GM18507 (cell line): ENCODE measurements at places on chromosomes 16 and 17.

DNA sequence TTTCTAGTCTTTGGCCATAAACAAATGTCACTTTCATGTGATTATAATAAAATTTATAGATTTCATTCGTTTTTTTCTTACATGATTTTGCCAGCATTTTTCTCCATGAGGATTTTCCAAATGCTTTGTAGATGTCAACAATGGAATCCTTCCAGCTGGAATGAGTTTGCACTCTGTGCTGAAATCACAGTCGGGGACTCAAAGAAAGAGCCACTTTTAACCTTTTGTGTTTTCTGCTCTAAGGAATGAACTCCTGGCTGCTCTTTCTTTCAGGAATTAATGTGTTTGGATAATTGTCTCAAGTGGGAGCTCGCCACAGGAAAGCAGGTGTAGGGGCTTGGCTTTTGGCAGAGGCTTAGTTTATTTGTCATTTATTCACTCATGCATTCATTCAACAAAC, 372.3 kb upstream of the SALL1 start:
- DNase-seq = no peak

DNA sequence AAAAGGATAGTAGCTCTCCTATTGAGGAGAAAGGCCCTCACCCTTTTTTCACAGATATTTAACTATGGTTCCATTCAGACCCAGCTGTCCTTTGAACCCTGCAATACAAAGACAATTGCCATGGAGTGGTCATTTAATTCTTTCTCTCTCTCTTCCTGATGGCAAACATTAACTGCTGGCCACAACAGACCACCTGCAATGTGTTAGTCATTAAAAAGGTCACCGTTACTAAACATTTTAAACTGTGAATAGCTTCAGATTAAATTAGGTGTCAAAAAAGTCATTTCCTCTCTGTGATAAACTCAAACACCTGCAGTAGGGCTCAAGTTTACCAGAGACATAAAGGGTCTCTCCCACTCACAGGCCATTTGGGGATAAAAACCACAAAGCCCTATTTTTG, 697.2 kb downstream of the TOX3 start:
- no peak for DNase-seq

DNA sequence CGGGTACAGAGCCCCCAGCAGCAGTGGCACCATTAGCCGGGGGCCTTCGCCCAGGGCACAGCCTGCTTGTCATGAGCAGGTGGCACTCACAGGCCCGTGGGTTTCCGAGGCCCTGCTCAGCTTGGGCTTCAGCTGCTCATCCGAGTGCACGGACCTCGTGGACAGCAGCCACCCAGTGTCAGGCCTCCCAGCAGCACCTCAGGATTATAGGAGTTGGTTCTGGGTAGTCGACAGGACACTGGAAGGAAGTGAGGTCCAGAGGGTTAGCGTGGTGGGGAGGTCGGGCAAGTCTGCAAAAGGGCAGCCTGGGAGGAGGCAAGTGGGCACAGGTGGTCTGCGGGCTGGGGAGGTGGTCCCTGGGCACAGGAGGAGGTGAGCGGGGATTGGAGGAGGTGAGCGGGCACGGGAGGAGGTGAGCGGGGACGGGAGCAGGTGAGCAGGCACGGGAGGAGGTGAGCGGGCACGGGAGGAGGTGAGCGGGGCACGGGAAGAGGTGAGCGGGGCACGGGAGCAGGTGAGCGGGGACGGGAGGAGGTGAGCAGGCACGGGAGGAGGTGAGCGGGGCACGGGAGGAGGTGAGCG, 5.1 kb upstream of the CPNE7 start:
- no peak for DNase-seq

- no peak for DNase-seq
Observed at GRCh38 chr16:8851761-8852403, 16.9 kb downstream of the CARHSP1 start.

DNA sequence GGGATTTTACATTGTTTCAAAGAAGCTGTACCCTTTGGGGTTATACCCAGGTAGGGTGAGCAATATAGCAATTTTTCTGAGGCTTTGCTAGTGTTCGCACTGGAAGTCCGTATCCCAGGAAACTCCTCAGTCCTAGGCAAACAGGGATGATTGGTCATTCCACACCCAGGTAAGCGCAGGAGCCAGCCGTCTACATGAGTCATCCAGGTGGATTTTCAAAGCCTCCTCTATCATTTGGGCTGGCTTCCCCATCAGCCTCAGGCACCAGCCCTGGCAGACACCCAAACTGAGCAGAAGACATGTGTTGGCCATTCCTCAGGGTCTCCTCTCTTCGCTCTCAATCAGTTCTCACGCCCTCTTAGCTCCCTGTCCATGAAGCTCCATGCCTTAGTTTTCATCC, 135.6 kb downstream of the AIPL1 start:
- no peak for DNase-seq
